Activated T-cell treated with anti-CD3 and anti-CD28 coated beads for 4 hours (primary cell): ENCODE measurements at places on chromosomes 5 and 9.

- DNase-seq = no peak
Observed at GRCh38 chr9:21996438-21996837, 1.8 kb downstream of the CDKN2B-AS1 start.

GRCh38 chr5:150078802-150079689 lies 7.3 kb downstream of the CSF1R start:
- DNase-seq = no peak

GRCh38 chr5:107743373-107744000 lies 72.8 kb upstream of the EFNA5 start:
- no peak for DNase-seq

DNA sequence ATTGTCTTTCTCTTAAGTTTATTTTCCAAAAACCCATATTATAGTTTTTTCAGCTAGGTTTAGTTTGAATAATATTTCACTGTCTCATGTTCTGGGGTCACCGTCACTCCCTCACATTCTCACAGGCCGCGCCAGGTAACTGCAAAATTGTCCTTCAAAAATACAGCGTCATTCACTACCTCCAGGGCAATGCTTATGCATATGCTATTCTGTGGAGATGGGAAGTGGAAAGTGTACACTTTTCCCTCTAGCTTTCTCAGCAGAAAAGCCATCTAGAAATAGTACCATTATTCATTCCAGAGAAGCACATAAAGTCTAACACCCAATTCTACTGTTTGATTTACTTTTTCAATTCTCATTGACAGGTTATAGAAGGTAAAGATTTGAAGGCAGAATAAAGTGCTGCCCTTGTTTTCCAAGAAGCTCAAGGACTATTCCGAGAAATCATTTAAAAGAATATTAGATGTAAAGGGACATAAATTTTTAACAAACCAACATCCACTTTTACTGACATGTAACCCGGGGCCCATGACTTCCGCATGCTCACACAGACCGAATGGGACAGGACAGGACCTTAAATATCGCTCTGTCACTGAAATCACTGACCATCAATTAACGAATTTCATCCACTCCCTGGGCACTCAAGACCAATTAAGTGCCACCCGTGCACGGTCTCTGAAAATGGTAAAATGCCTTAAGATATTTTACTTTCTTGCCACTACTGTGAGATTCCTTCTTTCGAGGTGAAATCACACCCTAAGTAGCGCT lies 720 bp downstream of the NUDT12 start:
- no peak for DNase-seq

- no peak for DNase-seq
Observed at GRCh38 chr9:104247899-104248460, 153.9 kb downstream of the SMC2 start.

DNA sequence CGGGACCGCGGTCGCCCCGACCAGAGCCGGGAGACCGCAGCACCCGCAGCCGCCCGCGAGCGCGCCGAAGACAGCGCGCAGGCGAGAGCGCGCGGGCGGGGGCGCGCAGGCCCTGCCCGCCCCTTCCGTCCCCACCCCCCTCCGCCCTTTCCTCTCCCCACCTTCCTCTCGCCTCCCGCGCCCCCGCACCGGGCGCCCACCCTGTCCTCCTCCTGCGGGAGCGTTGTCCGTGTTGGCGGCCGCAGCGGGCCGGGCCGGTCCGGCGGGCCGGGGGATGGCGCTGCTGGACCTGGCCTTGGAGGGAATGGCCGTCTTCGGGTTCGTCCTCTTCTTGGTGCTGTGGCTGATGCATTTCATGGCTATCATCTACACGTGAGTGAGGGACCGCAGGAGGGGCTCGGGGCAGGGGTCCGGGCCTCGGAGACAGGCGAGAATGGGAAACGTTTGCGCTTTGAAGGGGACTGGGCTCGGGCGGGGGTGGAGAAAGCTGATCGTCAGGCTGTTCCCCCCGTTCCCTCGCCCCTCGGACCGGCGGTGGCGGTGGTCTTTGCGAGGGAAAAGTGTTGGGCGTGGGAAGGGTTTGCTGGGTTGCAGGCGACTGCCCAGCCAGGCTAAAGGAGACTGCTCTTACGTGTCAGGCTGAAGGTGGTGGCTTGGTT lies 457 bp downstream of the UGCG start:
- DNase-seq = peak; percentile 43

- no peak for DNase-seq
Observed at GRCh38 chr9:81427870-81428269, 261.5 kb downstream of the TLE1 start.

- DNase-seq = no peak
Observed at GRCh38 chr5:163807781-163808180, 302.4 kb downstream of the MAT2B start.

- no peak for DNase-seq
Observed at GRCh38 chr9:93621922-93622321, 45.5 kb downstream of the PHF2 start.

GRCh38 chr5:85000671-85001070 lies 616.0 kb upstream of the EDIL3 start:
- DNase-seq = no peak

- DNase-seq = no peak
Observed at GRCh38 chr5:62354028-62354874, 48.2 kb downstream of the KIF2A start.

GRCh38 chr5:53233645-53234405 lies 124.3 kb upstream of the MOCS2 start:
- DNase-seq = no peak
